ENCODE measurements at places on chromosomes 1 and 21. TPM values are rescaled to one million over a fixed set of nuclear protein-coding genes. Genes with fewer than 3 reads are reported as not detected.

Gene PIK3R3
- total RNA-seq: 36.2 TPM

Gene NBPF4
- total RNA-seq: not detected

Gene ZNF684
- 4.7 TPM for total RNA-seq

Gene OR10J5
- not detected for total RNA-seq

Gene CHI3L2
- not detected for total RNA-seq

Gene LAMTOR5
- 106 TPM for total RNA-seq

Gene ADCY10
- 0.47 TPM for total RNA-seq

Gene UAP1
- total RNA-seq: 30.4 TPM

- DNase-seq: no peak
These were observed 91.3 kb downstream of the CATSPERE start for GRCh38 chr1:244552336-244552735.

GRCh38 chr21:45255381-45256020, 32.2 kb downstream of the POFUT2 start:
- DNase-seq: peak; percentile 35

- DNase-seq: no peak
These were observed 111.3 kb downstream of the ERG start for GRCh38 chr21:38386967-38387366.

DNA sequence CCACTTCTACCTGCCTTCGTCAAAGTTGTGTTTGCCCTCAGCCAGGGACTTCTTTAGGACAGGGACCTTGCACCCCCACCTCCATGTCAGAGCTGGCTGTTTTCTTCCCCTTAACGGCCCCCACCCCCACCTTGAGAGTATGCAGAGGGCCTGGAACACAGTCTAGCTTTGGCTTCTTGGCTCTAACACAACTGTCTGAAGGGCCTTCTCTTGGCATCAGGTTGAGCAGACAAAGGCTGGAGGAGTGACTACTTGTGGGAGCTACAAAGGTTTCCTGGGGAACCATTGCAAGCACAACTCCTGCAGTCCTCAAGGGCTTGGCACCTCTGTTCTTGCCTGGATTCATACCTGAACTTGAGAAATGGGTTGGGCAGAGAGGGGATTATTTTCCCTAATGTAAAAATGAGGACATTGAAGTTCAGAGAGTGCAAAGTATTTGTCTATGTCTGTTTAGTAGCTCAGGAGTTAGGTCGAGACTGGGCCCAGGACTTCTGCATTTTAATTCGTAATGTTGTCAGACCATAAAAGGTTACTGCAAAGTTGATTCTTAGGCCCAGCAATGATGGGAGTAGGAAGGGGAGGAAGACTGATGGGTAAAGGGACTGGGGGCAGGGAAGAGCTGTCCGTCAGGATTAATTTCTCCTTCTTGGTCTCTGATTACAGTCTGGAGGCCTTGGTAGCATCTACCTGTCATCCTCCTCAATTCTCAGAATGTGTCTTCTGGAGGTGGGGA, 2.6 kb downstream of the CYP4B1 start:
- no peak for DNase-seq

DNA sequence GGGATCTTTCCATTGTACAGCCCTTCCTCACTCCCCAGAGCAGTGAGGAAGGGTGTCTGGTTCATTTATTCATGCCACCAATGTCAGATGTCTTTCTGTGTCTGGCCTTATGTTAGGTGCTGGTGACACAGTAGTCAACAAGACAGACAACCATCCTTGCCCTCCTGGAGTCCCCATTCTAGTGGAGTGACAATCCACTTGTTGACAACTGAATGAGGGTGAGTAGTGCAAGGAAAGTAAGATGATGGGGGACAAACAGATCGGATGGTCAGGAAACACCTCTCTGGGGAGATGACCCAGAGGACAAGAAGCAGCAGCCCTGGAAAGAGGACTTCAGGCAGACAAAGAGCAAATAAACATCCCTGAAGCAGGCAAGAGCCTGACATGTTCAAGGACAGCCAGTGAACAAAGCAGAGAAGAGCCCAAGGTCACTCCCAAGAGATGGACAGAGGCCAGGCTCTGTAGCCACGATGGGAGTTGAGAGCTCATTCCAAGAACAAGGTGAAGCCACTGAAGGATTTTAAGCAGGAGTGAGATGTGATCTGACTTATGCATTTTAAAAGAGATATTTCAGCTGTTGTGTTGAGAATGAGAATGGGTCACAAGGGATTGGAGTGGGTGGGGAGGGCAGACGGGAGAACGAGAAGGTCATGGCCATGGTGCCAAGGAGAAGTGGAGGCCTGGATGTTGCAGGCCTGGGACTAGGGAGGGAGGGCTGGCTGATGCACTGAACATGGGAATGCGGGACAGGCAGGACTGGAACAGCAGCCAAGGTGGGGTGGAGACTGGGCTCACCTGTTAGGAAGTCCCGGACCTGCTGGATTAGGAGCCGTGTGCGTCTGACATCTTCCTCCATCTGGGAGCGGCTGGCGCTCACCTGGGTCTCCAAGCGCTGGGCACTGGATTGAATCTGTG, 30.2 kb downstream of the LAMB3 start:
- no peak for DNase-seq

DNA sequence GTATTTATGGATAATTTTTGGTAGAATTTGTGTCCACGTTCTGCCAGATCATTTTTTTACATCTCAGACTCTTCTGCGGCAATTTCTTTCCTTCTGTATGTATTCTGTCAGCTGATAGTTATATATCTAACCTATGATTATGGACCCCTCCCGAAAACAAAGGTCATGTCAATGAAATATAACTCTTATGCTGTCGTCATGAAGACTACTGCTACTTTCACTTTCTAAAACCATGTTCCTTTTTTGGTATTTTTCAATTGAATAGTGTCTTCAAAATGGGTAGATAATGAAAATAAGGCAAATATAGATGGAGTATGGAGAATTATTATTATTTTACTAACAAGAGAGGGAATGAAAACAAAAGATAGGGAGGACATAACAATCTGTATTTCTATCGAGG, 3.2 kb downstream of the ANGPTL1 start:
- DNase-seq: no peak

GRCh38 chr1:180231506-180231921, 1.4 kb downstream of the LHX4 start:
- DNase-seq: no peak

- DNase-seq: no peak
These were observed 6.2 kb downstream of the FAM131C start for GRCh38 chr1:16067127-16067768.

GRCh38 chr1:111920221-111921024, 69.0 kb downstream of the KCND3 start:
- no peak for DNase-seq

GRCh38 chr1:239930686-239931262, 160.9 kb upstream of the FMN2 start:
- DNase-seq: no peak

DNA sequence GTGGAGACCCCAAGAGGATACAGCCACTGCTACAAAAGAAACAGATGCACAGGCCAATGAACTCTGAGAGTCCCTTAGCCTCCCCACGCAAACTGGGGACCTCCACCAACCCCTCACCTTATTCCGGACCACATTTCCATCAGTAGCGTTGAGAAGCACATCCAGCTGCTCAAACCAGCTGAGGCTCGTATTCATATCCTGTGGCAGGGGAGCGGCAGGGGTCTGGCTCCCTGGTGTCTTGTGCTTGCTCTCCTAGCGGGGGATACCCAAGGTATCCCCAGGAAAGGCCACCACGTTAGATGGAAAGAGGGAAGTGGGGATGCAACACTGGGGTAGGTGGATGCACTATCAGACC, 481 bp downstream of the CCDC163 start:
- DNase-seq: no peak

DNA sequence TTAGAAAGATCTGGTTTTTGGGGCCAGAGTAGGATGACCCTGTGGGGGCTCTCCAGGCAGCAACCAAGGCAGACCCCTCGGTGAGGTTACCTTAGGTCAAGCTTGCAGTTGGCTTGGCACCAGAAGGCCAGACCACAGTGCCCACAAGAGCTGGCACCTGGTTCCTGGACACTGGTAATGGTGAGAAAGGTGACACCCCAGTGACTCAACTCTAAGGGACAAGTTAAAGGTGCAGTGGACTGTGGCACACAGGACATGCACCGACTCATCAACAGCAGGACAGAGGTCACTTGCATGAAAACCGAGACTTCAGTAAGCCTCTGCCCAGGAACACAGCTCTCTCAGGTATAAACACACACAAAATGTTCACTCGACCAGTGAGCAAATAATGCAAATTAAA, 6.7 kb downstream of the LRRC38 start:
- no peak for DNase-seq

- DNase-seq: no peak
These were observed at the start of gene UBE2U for GRCh38 chr1:64203420-64203819. TSS of gene UBE2U (plus strand) at chr1:64203623. CDS start at chr1:64204051, 428 bp downstream.

GRCh38 chr21:26445440-26445839, 127.6 kb downstream of the CYYR1 start:
- DNase-seq: no peak

- no peak for DNase-seq
These were observed 56.2 kb downstream of the FCRL5 start for GRCh38 chr1:157496121-157496526.

DNA sequence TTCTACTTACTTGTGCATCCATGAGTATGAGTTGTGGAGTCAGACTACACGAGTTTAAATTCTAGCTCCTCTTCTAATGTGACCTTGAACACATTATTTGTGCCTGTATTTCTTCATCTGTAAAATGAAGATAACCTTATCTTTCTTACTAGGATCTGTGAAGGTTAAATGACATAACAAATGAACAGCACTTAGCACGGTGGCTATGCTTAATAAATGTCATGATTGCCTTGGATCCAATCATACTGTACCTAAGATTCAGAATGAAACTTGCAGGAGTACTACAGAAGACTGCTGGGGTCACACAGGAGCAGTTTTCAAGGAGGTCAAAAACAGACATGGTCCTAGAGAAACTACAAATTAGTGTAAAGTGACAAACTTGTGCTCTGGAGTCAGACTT, 22.2 kb upstream of the ALG14 start:
- DNase-seq: no peak

GRCh38 chr1:16243215-16243610, 6.2 kb upstream of the CPLANE2 start:
- DNase-seq: no peak

GRCh38 chr1:101843160-101843559, 153.6 kb downstream of the OLFM3 start:
- no peak for DNase-seq

DNA sequence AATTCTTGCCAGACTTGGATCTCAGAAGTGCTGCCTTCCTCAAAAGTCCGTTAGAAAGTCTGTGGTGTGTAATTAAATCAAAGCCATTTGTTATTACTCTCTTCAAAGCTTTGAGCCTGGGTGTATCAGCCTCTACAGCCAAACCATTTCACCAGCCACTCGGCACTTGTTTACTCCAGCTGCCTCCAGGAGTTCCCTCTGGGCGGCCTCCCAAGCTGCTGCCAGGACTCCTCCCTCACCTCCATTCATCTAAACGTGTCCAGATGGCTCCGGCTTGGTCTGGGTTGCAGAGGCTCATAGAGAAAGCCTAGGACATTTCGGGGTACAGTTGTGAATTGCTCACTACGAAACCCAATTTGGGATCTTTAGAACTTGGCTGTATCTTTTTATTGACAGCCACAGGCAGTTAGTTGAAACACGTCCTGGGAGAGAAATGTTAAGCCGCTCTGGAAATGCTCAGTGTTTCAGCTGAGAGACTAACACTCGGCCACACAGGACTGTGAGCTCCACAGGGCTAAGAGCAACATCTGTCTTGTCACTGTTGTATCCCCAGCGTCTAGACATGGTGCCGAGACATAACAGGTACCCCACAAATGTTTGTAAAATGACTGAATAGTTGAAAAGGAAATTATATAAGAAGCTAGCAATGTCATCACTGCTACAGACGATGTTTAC, 116.9 kb upstream of the NGF start:
- no peak for DNase-seq

DNA sequence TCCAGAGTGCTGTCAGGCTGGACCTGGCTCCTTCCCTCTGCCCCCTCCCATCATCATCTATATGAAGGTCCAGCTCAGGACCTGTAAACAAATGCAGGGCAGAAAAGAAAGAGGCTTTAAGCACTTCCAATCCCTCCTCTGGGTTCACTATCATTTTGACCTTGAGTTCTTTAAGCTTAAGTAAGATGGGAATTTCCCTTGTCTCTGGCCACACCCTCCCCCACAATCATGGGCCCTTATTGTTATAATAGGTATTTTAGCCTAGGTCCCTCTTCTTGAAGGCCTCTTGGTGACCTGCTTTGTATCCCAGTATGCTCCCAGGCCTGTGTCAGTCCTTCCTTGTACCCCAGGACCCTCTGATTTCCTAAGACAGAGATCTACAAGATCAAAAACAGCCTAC, 45.1 kb upstream of the EPS15 start:
- no peak for DNase-seq

GRCh38 chr1:43705334-43705733, 2.0 kb upstream of the ST3GAL3 start:
- DNase-seq: no peak

DNA sequence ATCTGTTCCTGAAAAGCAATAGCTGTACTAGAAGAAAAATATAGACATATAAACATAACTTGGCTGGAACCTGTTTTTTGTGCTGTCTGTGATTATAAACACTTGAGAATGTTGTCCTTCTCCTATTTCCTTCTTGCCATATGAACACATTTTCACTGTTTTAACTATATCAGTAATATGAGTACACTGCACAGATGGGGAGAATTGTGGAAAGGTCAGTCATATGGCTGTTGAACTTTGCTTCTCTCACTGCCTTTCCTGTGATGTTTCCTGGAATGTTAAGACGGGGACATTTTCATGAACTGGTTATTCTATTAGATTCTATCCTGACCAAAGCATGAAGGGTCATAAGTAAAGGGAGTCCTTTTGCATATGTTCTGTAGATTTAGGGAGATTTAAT, 24.9 kb downstream of the HMCN1 start:
- no peak for DNase-seq

DNA sequence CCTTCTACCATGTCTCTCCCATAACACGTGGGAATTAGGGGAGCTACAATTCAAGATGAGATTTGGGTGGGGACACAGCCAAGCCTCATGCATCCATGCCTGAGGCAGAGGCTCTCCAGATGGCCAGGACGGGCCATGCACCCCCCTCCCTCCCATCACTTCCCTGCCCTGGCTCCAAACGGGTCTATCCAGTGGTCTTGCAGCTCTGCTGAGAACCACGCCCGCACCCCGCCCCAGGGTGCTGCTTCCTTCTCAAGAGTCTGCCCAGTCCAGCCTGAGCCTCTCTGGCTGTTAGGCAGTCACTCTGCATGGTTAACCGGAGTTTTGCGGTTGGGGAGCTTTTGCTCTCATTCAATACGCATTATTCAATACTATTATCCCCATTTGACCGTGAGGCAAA, 131.5 kb upstream of the TMEM51 start:
- no peak for DNase-seq

DNA sequence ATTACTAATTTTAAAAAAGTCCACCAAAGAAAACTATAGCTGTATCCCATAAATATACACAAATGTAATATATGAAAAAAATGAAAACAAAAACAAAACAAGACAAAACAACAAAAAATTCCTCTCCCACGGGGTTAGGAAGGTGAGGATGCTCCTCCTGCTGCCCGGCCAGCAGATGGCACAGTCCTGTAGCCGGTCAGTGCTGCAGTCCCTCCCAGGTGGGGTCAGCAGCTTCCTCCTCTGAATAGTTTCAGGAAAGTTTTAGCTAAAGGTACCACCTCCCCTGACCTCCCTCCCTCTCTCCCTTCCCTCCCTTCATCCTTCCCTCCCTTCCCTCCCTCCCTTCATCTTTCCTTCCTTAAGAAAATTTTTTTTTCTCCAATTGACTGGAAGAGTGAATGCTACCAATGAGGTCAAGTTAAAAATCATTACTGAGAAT, 67.8 kb upstream of the BCL10 start:
- DNase-seq: no peak

- DNase-seq: no peak
These were observed 386.4 kb upstream of the CHRM3 start for GRCh38 chr1:238999944-239000343.
